GM18507 (cell line): ENCODE measurements at places on chromosomes 6 and 20.

DNA sequence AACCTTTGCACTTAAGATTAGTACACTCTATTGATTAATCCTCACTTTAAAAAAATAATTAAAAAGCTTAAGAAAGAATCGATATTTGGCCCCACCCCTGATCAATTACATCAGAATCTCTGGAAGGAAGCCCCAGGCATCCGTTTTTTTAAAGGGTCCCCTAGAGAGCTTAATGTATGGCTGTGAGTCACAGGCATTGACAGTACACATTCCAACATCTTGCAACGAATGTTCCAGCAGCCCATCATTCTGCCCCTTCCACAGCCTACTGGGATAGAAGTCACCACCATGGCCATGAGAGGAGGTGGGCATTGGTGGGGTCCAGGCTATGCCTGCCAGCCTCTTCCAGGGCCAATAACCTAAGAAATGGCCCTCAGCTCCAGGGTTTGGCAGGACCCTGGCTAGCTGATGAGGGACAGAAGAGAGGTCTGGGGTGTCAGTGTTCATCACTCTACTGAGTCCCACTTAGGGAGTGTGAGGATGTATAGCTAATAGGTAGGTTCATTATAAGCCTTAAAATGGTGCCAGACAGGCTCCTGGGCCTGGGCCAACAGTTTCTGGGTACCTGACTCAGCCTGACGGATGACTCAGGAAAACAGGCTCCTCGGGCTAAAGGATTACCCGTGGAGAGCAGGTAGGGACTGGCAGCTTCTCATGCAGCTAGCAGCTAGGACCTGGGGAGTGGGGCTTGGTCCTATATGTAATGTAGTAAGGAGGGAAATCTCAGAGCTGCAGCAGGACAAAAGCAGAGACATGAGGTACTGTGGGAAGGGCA is 40.4 kb downstream of the MDGA1 start:
- DNase-seq = no peak

GRCh38 chr6:87881342-87881895 is 166.2 kb upstream of the SPACA1 start:
- no peak for DNase-seq

GRCh38 chr20:38196592-38196991 is 31.5 kb upstream of the TGM2 start:
- no peak for DNase-seq

- DNase-seq = no peak
Measured at GRCh38 chr6:157070403-157071107, 252.8 kb downstream of the TMEM242 start.

GRCh38 chr6:163243083-163243482 is 171.4 kb upstream of the QKI start:
- DNase-seq = no peak

GRCh38 chr6:162854734-162855191 is 127.0 kb downstream of the PACRG start:
- no peak for DNase-seq

GRCh38 chr20:59153832-59154231 is 9.8 kb upstream of the ZNF831 start:
- no peak for DNase-seq

DNA sequence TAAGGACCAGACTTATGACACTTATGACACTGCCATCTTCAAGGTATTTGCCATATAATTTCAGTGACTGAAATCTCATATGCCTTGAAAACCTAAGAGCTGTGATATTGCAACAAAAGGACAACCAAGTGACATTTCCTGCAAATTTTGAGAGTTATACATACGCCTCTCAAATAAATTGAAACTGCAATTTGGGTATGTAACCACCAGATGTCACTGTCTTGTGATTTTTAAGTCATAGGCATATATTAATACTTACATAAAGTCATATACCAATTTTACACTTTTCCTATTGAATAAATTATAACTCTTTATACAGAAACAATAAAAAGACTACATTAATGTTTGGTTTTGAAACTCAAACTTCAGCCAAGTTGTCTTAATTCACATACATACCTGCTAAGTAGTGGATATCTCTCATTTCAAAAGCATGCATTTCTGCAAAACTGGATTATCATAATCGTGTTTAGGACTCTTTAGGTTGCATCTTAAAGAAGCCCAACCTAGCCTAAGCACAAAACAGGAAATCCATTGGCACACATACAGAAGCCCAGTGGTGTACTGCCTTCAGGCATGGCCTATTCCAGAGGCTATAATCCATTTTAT is 180.2 kb downstream of the PACRG start:
- DNase-seq = no peak

DNA sequence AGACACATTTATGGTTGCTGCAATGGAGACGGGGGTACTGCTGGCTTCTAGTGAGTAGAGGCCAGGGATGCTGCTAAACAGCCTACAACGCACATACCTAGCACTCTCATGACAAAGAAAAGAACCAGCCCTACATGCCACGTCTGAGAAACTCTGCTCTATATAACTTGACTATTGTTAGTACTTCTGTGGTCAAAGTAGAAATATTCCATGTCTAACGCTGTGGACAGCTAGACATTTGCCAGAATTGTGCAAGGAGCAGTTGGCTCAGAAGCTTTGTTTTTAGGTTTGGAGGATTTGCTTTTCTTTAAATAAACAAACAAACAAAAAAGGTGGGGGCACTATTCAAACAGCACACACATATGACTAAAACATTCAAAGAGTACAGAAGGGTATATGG is 20.5 kb downstream of the UBE2V1 start:
- DNase-seq = no peak

DNA sequence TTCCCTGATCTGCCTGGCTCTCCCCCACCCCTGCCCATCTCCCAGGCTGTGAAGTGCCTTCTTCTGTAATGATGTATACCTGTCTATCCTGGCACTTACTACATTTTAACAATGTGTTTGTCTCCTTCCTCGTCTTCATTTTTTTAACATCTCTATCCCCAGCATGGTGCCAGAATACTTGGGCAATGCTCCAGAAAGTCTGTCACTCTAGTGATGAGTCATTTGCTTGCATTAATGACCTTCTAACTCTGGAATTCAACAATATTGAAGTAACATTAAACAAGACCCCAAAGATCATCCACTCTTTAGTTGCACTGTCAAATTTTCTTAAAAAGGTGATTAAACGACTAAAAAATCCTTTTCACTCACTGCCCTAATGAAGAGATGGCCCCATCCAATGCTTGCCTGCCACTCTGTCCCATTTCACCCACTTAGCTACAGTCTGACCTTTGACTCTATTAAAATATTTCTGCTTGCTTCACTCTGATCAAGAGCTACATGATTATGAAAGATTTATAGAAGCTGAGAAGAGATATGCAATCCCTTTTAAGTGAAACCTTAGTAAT is 7.7 kb upstream of the KLHL31 start:
- DNase-seq = no peak

DNA sequence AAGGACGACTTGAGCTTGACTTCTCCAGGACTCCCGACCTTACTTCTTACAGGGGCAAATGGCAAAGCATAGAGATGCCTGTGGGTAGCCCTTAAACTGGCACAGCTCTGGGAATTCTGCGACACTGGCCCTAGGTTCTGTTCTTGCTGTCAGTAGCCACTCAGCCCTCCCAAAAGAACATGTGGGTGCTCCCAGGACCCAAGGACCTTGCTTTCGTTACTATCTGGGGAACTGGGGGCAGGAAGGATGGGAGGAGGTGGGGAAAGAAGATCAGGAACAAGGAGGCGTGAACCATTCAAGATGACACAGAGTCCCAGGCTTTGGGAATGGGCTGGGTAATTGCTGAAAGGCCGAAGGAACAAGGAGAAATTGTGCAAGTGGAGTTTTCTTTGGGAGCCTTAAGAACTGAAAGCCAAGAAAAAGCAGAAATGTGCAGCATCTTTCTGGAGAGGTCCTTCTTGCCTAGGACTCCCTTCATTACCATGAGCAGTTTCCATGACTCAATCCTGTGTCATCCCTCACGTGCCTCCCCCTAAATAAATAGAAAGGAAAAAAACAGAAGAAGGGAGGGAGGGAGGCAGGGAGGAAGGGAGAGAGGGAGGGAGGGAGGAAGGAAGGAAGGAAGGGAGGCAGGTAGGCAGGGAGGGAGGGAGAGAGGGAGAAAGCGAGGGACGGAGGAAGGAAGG is 284.6 kb upstream of the FOXQ1 start:
- no peak for DNase-seq

- DNase-seq = no peak
Measured at GRCh38 chr6:39642270-39642669, 82.9 kb downstream of the KIF6 start.

GRCh38 chr6:345747-346385 is 45.7 kb upstream of the IRF4 start:
- DNase-seq = no peak

DNA sequence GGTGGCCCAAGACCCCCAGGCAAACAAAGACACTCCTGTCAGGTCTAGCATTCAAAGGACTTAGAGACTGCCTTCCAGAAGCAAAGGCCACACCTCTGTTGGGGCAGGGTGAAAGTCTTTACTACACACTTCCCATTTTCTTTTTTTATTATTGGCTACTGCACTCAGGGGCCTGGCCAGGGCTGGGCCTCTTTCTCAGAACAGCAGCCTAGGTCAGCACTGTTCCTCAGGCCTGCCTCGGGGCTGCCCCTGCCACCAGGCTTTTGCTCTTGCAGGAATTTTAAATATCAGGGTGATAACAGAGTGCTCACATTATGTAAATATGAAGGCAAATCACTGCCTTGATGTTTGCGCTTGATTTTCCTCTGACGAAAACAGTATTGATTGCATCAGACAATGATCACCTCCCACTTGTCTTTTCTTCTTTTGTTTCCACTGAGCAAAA is 18.5 kb downstream of the GSTA4 start:
- DNase-seq = no peak

DNA sequence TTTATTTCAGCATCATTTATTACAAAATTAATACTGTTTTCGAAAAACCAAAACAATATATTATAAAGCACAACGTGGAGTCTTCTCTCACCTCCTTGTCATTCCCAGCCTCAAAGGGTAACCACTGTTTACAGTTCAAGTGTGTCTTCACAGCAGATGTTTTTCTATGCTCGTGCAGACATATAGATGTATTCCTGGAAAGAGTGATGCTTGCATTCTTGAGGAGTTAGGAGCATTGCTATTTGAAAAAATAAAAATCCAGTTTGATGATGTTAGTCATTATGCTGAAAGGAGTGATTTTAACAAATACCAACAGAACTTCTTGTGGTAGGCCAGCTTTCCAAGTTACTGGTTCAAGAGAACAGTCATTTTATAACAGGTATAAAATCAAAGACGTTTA is 234.9 kb downstream of the BCKDHB start:
- no peak for DNase-seq

DNA sequence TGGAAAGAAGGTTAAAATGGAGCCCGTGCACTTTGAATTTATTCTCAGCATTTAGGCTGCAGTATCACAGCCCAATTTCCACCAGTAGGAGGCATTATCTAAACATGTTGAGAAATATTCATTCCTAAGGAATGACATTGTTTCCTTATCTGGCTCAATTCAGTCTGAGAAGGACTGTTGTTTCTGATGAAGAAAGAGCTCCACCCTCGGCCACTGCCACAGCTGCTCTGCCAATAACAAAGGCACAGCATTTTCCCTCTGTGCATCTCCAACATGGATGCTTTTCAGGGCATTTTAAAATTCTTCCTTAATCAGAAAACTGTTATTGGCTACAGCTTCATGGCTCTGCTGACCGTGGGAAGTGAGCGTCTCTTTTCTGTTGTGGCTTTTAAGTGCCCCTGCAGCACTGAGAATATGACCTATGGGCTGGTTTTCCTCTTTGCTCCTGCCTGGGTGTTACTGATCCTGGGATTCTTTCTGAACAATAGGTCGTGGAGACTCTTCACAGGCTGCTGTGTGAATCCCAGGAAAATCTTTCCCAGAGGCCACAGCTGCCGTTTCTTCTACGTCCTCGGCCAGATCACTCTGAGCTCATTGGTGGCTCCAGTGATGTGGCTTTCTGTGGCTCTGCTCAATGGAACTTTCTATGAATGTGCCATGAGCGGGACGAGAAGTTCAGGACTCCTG is at the start of gene CALHM5:
Gene CALHM5 (plus strand): TSS at position 216 of the 687 bp plus-strand sequence. CDS start 58 bp downstream, at position 274.
- no peak for DNase-seq

DNA sequence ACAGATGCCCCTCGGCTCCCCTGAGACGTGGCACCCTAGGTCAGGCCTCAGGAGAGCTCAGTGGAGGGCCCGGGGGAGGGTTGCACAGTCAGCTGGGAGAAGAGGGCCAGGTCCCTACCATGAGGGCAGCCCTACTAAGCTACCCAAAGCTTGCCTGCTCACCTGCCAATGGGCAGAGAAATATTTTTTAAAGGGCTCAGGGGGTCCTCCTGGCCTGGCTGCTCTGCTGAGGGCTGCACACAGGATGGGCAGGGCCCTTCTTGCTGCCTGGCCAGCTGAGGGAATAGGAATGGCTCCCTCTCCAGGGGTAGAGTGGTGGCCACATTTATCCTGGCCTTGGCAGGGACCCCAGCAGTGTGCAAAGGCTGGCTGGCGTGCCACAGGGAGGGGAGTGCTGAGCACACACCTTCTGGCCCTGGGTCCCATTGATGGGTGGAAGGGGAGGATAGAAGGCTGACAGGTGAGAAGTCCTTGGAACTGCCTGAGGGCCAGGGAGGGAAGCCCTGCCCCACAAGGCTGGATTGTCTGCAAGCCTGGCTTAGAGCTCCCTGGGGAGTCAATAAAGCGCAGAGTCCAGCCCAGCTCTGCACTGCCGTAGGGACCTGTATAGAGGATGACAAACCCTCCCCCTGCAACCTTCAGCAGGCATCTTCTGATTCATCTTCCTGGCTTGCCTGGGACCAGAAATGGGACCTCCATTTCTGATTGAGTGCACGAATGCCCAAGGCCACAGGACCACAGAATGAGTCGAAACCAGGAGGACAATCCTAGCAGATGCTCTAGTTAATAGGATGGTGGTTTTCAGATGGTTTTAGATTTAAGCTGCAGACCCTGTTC is 62.1 kb downstream of the NOL4L start:
- no peak for DNase-seq

DNA sequence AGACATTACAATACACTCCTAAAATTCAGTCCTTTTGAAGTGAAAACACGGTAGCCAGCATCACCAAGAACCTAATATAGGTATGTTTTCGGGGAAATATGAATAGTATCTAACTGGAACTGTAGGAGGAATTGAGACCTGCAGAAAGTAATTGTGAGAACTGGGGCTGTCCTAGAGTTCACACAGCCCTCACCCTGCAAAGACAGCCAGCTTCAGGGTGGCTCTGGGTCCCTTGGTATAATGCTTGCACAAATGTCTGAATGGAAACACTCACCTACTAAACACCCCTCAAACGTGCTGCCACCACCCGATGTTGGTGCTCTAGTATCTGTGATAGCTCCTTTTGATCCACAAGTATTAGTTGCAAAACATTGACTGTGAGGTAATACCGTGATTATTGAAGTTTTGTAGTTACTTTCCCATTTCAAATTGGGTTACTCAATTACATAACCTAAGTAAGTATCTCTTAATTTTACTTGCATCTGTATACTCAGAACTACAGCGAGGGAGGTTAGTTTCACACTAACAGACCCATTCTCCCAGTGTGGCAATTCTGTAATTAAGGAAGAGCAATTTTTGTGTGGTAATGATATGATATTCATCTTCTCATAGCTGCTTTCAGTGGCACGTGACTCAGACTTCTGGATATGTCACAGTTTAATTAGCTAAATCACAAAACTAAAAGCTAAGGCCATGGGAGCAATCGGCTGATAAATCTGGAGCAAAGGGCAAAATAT is 129.5 kb downstream of the INSM1 start:
- no peak for DNase-seq

- DNase-seq = peak; percentile 67
Measured at GRCh38 chr20:37990571-37991151, 42.6 kb downstream of the TTI1 start.
